ENCODE measurements at places on chromosomes 13 and 19.
A peak's percentile ranks its signal among the peaks of the same experiment; 100 is the strongest.

- DNase-seq, result no peak
Measured at GRCh38 chr13:112168761-112169160, 101.8 kb downstream of the SOX1 start.

- peak; percentile 8 for DNase-seq
Measured at GRCh38 chr13:80469853-80470381, 129.0 kb upstream of the SPRY2 start.

GRCh38 chr13:50033725-50034124 lies 18.5 kb downstream of the KCNRG start:
- DNase-seq, result no peak

GRCh38 chr13:84393981-84394625 lies 511.8 kb upstream of the SLITRK1 start:
- DNase-seq, result no peak

DNA sequence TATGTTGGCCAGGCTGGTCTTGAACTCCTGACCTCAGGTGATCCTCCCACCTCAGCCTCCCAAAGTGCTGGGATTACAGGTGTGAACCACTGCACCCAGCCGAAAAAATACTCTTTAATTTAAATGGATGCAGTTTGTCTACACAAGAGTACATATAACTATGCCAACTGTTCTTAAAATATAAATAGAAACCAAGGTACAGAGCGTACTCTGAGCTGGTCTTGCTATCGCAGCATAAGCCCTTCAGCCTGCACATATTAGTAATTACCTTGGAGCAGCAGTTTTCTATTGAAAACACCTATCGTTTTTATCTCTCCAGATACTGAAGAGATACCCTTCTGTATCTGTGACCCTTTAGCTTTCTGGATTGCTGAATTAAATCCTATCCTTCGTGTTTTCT lies 3.4 kb downstream of the ZNF682 start:
- DNase-seq, result no peak

DNA sequence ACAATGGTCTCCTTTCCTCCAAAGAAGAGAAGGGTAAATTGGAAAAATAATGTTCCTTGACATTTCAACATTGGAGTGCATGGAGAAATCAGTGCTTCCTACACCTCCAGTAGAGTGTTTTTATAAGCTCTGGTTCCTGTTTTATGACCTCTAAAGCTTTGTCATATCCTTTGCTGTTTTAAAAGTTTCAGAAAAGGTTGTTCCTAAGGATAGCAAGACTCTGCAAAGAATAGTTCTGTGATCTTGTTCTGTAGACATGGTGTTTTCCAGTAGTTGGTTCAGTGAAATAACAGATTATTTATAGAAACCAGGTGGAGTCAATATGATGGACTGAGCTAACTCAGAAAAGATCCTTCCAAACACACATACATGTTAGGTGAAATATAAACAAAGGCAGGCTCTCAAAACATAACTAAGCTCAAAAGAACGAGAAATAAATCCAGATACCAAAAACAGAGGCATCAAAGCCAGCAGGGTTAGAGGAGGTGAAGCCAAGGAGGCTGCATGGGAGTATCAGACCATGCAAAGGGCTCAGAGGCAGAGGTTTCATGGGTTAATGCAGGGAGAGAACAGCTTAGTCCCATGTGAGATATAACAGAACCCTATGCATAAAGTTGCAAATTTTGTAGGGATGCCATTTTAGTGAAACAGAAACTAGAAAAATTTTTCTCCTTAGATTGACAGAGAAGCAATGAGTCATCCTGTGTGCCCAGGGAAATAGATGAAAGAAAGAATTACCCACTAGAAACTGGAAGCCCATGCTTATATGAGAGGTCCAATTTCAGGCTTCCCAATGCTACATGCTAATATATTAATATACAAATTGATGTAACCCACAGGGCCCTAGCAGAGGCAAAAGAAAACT lies 44.3 kb downstream of the SHISA2 start:
- DNase-seq, result no peak

Data from H54 (cell line).